Osteocyte (in vitro differentiated cells): ENCODE measurements at places on chromosomes 4 and X.

GRCh38 chr4:8702020-8702495 is 109.5 kb downstream of the CPZ start:
- DNase-seq: peak; percentile 62

- DNase-seq: no peak
Observed at GRCh38 chrX:8245411-8245810, 74.3 kb upstream of the VCX2 start.

DNA sequence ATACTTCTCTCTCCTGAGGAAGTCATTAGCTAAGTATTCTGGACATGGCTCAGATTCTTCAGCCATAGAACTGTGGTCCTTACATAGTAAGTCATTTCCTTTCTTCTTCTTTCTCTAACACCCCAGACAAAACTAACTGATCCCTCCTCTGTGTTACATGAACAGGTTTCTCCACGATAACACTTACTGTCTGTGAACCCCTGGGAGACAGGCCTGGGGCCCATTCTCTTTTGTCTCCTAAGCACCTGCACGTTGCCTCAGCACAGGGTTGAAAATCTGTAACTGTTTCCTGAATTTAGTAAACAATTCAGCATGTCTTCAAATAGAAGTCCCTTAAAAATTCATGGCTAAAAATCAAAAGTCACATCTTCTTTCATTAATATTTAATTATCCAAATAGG is 24.7 kb downstream of the APBB2 start:
- no peak for DNase-seq

DNA sequence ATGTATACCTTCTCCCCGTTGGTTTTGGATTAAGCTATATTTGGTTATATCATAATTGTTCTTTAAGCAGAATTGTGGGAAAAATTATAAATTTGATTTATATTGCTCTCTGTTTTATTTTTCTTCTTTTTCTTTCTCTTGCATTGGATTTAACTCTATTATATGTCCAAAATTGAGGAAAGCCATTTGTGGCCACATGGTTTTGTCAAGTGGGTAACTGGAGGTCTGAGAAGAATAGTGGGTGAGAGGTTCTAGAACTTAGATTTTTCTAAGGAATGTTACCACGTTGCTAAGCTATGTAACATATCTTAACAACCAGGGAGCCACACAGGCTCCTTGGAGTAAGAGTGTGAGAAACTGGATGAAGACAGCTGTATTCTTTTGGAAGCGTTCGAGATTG is at the start of gene C4orf17:
C4orf17 (plus strand) TSS at position 301 of the 400 bp plus-strand sequence. CDS start 2,061 bp downstream, outside the sequence.
- no peak for DNase-seq

- DNase-seq: no peak
Observed at GRCh38 chr4:58477950-58478349, 1367.8 kb upstream of the IGFBP7 start.

GRCh38 chr4:118752551-118752950 is 67.4 kb downstream of the METTL14 start:
- DNase-seq: no peak

DNA sequence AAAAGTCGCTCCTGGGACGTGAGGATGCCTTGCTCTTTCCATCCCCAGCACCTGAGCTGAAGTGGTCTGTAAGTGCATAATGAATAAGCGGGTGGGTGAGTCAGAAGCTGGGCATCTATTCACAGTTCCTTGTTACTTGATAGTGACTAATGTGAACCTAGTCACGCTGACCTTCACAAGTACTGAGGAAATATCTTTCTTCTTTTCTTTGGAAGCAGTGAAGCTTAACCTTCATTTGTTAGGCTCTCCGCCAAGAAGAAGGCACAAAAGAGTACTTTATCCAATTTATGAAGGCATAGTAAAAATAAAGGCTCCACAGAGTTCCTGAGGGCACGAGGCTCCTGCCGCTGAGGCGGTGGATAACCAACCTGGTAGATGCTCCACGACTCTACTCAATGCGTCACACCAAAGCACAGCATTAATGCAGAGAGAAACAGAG is 475.7 kb upstream of the SLIT2 start:
- no peak for DNase-seq

GRCh38 chr4:17092736-17093437 is 194.4 kb upstream of the LDB2 start:
- no peak for DNase-seq

- no peak for DNase-seq
Observed at GRCh38 chr4:165370530-165370929, 8.3 kb upstream of the CPE start.

DNA sequence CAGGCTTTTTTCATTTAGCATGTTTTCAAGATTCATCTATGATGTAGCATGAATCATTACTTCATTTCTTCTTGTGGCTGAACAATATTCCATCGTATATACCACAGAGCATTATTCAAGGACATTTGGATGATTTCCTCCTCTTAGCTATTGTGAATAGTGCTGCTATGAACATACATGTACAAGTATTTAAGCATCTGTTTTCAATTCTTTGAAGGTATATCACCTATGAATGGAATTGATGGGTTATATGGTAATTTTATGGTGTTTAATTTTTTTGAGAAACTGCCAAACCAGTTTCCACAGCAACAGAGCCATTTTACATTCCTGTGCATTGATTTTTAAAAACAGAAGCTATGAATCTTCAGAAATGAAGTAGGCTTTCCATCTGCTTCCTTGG is 36.1 kb upstream of the WDR19 start:
- DNase-seq: no peak
